Neural crest cell (in vitro differentiated cells): ENCODE measurements at places on chromosomes 6 and 20. TPM values are rescaled to one million over a fixed set of nuclear protein-coding genes. Genes with fewer than 3 reads are reported as not detected.

DNA sequence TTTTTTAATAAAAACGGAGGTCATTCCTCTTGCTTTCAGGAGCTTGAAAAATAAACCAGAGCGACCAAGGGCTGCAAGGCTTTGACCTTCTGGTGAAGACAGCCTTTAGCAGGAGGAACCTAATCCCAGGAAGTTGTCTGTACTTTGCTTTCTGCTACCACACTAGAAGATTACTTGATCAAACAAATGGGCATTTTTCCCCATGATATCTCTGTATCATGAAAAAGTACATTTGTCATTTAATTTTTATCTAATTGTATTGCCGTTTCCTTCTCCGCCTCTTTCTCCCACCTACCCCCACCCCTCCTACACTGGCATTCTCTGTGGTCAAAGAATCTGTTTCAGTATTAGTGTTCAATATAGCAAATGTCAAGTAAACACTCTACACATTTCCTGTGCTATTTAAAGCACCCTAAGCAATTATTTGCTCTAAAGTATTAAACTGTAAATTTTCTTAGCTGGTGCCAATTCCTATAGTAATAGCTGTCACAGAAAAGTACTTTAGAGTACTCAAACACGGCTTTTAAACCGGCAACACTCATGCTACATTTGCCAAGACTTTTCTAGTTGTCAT lies 29.7 kb downstream of the ATXN1 start:
- no peak for DNase-seq

DNA sequence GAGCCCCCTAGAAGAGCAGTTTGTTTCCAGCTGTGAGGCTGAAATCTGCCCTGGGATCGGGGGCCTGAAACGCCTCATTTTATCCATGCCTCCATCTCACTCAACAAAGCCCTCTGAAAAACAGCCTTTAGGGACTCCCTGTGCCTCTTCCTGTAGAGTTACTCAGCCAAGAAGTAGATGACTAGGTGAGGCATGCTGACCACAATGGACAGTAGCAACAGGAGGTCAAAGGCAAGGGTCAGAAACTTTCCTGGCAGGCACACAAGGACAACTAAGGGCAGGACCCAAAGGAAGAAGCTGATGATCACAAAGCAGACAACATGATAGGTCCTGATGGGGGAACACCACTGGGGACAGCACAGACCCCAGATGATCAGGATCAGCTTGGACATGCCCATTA lies 12.8 kb downstream of the MAS1L start:
- no peak for DNase-seq

SLC2A10 gene
- total RNA-seq, result 11.3 and 12.7 TPM in 2 replicates

DNA sequence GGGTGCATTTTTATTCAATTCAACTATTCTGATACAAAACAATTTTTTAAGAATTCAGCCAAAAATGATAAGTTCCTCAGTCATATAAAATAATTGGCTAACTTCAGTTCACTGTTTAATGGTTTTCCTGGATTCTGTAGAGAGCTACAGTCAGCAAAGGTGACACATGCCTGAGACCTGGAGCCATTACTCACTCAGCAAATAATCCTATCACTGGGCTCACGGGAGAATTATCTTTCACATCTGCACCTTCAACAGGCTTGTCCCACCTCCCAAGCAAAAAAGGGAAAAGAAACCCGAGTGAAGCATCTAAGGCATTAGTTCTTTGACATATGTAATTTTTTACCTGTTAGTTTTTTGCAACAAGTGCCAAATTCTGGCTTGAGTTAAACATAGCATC lies 34.9 kb upstream of the FOXA2 start:
- no peak for DNase-seq

DNA sequence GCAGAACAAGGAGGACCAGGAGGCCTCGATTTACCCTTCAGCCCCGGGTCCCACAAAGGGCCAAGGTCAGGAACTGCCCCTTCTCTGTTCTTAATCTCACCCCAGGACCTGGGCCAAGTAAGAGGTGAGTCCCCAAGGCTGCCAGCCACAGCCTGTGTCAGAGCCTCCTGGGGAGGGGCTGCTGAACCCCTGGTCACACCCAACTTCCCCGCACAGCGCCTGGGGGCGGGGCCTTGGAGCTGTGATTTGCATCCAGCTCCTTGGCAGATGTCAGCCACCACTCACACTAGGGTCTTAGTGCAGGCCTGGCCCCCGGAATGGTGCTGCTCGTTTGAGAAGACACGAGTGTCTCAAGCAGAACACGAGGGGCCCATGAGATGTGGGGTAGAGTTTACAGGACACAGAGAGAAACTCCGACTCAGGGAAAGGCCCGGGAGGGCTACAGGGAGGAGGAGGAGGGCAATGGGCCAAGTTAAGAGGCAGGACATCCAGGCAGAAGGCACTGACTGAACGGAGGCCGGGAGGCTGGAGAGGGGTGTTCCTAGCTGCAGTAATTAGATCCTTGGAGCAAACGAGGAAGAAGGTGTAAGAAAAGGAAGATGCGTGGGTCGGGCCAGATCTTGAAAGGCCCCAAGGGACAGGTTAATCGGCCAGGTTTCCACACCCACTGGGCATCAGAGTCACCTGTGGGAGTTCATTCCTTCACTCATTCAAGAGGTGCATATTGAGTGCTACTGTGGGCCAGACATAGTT lies 26.9 kb downstream of the ZBP1 start:
- DNase-seq, result no peak

DNA sequence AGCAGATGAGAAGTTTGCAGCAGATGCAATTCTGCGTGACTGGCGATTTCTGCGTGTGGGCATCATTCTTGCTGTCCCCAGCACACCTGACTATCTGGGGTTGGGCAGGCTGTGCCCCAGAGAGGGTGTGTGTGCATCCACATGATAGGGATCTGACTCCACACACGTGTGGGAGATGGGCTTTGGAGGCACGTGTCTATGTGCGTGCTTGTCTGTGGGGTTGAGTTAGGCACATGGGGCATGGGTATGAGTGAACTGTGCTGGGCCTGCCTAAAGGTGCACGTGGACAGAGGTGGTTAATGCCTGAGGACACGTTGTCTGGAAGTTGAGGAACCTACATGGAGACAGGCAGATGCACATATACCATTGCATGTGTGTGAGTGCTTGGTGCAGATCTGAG lies 50.3 kb downstream of the CD40 start:
- DNase-seq, result no peak

TP53RK gene
- 19.5 and 19.8 TPM in 2 replicates for total RNA-seq

DNA sequence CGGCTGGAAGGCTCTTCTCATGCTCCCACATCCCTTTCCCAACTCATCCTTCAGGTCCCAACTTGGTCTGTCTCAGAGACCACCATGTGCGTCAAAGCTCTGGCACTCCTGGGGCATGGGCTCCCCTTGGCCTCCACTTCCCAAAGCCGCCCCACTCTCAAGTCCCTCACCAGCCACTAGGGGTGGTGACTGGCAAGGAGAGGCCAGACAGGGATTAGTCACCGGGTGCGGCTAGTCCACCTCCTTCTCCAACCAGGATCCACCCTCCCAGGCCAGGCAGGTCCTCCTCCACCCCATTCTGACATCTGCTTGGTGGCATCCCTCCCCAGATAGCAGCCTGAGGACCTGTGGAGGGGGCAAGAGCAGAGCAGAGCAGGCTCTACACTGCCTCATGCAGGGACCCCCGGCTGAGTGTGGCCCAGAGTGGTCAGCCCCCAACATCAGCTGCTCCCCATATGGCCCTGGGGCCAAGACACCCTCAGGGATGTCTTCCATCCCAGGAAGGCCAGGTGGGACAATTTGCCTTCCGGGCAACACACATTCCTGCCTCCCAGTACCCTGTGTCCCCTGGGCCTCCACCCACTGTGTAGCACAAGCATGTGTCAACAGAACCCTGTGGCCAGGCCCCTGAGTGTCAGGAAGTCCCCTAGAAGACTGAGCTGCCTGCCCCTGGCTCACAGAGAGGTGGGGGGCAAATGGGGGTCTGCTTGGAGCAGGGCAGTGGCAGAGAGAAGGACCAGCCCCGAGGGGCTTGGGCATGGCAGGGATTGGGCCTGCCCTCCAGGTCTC lies 29.2 kb downstream of the YTHDF1 start:
- DNase-seq, result no peak

SPDEF gene
- total RNA-seq, result 0.12 TPM in 1 of 2 replicates, not detected in the other

GRCh38 chr6:97669191-97670031 lies 386.4 kb upstream of the MMS22L start:
- DNase-seq, result peak; percentile 25

GABRR2 gene
- 0.34 and 0.51 TPM in 2 replicates for total RNA-seq

DNA sequence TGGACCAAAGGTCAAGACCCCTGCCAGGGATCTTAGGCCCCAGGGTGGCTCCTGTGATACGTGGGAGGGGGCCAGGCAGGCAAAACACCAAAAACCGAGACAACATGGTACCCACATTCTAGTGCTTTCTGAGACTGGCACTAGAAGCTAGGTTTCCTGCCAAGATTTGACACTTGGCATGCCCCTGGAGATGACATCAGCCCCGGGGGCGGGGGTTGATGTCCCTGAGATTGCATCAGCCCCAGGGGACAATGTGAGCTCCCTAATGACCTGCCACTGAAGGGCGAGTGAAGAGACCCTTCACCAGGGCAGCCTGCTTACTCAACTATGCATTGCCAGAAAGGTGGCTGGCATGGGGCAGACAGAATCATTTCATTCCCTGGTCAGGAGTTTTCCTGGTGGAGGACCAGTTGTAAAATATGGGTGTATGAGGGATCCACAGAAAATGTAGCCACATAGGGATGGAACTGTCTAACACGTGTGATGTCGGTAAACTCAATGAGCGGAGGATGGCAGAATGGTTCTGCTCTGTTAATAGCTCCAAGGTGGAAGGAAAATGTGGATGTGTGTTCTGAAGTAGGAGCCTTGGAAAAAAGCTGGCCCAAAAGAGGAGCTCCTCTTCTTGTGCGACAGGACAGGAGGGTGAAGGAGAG lies 219.7 kb downstream of the UNC5CL start:
- no peak for DNase-seq

- no peak for DNase-seq
Observed at GRCh38 chr6:116238083-116238482, 15.8 kb downstream of the TSPYL4 start.

SEL1L2 gene
- not detected in 2 replicates for total RNA-seq

DNA sequence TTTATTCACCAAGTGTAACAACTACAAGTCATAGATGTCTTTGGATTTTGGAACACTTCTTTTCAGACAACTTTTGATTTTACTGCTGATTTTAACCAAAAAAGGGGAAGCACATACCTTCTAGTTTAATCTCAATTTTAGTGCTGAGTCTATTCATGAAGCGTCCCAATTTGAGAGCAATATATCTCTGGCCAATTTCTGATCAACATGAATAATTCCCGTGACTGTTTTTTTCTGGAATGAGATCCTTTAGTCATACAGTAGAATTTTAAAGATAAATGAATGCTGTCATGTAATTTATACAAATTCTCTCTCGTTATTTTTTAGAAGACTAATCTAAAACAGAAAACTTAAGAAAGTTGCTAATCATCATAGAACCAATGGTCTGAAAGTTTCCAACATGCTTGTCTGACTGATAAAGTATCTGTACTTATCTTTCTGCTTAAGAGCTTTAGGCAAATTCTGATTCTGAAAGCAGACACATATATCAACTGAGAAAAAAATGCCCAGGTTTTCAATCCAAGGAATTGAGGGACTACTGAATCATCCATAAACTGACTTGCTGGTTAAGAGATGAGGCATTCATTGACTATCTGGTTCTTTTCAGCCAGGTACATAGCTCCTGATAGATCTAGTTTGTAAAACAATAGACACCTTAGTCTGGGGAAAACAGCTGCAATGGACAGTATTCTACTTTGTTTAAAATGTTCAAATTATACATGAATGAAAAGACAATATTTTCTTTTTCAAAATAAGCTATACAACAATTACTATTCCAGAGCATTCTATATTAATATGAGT lies 657.5 kb downstream of the RFPL4B start:
- no peak for DNase-seq

- DNase-seq, result no peak
Observed at GRCh38 chr6:35717449-35718374, 19.1 kb upstream of the ARMC12 start.

DNA sequence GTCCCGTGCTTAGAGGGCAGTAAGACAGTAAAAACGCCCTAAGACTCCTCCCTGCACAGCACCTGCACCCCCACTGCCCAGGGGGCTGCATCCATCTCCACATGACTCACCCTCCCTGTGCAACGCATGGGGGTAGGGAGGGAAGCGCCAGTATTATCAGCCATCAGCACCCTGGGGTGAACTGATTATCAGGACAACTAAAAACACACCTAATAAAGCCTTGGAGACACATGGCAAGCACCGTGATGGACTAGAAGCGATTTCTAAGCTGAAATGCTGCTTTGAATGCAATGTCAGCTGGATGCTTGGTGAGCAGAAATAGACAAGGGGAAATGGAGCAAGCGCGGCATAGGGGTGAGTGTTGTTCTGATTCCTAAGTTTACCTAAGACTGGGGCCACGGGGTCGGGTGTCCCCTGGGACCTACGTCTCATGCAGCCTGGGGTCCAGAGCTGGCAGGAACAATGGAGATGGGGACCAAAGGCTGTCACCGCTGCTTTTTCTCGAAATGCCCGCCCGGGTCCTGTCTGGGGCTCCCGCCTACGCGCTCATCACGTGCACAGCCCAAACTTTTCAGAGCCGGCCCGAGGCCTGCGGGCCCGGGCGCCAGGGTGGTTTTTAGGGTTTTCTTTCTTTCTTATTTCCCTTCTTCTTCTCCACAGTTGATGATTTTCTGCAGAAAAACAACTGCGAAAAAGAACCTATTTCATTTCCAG lies 702 bp upstream of the TNFAIP3 start:
- peak; percentile 6 for DNase-seq

TEAD3 gene
- 18.0 and 19.2 TPM in 2 replicates for total RNA-seq
